Effector CD8-positive, alpha-beta T cell (primary cell): ENCODE measurements at places on chromosomes 4 and X.

- no peak for DNase-seq
Measured at GRCh38 chr4:56892691-56893090, 15.0 kb upstream of the REST start.

GRCh38 chrX:150410513-150410912 is 47.4 kb downstream of the MAMLD1 start:
- no peak for DNase-seq

DNA sequence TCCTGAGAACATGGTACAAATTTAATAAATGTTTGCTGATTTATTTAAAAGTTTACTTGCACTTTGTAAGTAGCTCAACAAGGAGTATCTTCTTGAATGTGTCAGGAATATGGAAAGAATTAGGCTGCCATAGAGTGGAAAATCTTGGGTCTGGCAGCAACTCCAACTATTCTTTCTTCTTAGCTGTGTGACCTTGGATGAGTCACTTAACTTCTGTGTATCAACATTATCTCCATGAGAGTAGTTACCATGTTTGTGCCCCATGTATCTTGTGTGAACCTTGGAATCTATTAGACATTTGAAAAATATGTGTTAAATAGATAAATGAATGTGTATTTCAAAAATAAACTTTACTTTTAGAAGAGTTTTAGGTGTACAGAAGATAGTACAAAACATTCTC is 348.8 kb downstream of the GBA3 start:
- DNase-seq, result no peak

DNA sequence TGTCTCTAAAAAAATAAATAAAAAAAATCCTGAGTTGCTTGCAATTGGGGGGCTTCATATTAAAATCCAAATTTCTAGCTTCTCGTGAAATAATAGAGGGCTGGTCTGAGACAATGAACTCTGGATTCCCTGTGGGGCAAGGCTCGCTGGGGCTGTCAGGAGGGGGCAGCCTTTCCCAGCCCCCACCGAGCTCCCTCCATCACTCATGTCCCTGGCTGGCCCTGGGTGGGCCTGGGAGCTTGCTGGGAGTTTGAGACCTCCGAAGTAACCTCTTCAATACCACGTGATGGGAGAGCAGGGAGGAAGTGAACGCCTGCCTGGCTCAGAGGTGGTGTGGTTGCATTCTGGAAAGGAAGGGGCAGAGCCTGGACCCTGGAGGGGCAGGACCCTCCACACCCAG is 54.0 kb upstream of the AFAP1 start:
- no peak for DNase-seq

- no peak for DNase-seq
Measured at GRCh38 chr4:93657527-93657926, 171.0 kb upstream of the ATOH1 start.

- DNase-seq, result no peak
Measured at GRCh38 chr4:139749338-139749737, 83.7 kb downstream of the MGST2 start.

DNA sequence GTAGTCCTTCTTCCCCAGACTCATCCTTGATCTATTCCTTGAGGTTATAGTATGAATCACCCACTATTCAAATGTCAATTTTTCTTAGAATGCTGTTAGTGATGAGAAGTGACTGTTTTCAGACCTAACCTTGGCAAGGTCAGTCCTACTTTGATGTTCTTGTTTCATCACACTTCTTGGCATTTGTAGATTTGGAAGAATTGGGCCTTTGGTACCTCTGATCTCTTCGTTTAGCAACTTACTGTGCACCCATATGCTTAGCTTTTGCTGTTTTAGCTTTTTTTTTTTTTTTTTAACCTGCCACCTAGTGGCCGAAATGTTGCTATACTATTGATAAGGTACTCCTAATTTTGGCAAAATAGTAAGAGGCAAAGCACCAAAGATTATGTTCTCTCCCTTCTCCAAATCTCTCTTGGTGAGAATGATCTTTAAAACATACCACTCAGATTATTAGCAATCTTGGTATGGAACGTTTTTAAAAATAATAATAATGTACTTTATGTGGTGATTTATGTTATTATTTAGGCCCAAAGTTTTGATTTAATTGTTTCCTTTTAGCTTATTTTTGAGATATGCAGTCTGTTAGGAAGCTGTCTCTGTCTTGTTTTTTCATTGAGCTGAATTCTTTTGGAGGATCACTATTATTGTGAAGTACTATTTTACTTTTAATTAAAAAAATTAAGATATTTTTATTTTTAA is 16.6 kb downstream of the DCK start:
- DNase-seq, result no peak

DNA sequence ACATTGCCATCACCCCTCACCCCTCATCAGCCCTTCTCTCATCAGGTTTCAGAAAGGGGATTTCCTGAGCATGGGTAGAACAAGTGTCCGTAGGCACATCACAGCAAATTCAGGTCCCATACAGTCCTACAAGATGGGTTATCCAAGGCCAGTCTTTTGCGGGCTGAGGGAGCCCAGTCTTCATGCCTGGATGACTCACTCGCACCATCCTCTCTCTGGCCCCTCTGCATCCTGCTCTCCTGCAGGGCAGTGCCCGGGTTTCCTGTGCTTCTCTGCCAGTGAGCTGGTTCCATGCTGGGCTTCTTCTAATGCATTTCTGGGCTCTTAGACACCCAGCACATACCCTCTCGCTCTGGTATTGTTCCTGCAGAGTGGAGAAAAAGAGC is 7.3 kb upstream of the INTS6L start:
- DNase-seq, result no peak

DNA sequence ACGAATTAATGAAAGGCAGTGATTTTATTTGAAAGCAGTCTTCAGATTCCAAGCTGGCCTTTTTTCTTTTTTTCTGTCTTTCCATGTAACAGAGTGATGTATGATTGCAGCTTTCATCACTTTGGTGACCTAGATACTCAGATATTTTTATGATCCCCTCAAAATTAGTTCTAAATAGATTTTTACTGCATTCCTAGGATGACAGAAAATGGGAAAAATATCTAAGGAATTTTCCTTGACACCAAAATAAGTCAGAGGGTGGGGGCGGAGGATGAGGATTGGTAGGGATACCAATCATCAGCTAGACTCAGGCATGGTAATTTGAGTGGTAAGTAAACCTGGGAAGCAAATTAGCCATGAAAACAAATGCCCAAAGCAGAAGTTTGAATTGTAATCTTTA is 11.9 kb upstream of the HMGB2 start:
- no peak for DNase-seq

DNA sequence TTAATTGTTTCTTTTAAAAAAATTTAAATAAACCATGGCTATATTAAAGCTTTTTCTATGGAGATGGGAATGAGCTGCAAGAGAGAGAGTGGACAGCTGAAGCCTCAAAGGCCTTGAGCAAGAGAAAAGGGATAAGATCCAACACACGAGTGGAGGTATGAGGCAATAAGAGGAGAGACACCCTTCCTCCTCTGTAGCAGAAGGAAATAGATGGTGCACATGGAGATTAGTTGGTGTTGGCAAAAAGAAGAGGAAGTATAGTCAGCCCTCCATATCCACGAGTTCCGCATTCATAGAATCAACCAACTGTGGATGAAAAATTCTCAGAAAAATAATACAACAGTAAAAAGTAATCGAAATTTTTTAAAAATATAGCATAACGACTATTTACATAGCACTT is 3.2 kb downstream of the CXorf38 start:
- DNase-seq, result no peak

- DNase-seq, result no peak
Measured at GRCh38 chrX:13826770-13827169, 9.9 kb upstream of the GPM6B start.
